Choroid plexus epithelial cell (primary cell): ENCODE measurements at places on chromosomes 4 and X.

- DNase-seq = no peak
These were observed 1.0 kb upstream of the TMEM131L start for GRCh38 chr4:153465140-153465539.

DNA sequence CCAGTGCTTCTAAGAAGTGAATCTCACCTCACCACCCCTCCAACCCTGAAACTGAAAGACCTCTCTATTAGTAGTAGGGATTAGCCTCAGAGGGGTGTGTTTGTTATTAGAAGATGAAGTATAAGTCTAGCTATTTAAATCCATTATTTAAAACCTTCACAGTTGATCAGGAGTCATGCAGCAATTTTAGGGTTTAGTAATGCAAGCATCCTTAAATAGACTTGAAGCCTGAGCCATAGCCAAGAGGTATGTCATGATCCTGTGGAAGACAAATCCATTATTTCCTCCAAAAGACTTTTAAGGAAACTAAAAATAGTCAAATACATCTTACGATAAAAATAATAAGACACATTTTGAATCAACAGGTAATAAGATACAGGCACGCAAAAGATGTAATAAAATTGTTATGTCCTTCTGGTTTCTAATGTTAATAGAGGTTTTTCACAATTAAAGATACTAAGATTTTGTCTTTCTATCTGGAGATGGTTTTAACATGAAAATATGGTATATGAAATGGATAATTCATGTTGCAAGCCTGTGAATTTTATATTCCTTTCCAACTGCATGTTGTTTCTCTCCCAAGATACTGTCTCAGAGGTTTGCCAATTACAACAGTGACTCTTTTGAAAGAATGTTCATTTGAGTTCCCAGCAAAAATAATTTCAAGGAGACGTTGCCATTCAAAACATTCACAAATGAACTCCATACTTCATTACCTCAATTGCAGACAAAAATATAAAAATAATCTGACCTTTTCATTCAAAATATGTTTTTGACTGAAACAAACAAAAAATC, 68.0 kb downstream of the LUZP4 start:
- DNase-seq = no peak

- peak; percentile 58 for DNase-seq
These were observed 378.0 kb downstream of the AFF2 start for GRCh38 chrX:148878371-148878770.

DNA sequence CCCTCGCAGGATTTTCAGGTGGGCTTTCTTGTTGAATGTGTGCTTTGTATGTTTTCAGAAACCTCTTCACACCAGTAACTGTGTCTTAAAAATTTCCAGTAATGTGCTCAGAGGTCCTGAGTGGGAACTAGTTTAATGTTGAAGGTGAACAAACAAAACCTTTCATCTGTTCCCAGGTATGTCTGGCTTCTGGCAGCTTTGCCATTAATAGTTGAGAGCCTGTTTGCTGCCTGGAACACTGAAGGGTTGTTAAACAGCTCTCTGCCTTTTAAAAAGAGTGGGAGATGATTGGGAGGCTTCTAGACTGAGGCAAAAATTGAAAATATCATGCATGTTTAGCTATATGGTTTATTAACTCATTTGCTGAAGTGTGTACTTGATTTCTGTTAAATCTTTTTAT, 161.2 kb upstream of the AGTR2 start:
- no peak for DNase-seq

GRCh38 chr4:167887726-167888125, 204.6 kb upstream of the ANXA10 start:
- no peak for DNase-seq

DNA sequence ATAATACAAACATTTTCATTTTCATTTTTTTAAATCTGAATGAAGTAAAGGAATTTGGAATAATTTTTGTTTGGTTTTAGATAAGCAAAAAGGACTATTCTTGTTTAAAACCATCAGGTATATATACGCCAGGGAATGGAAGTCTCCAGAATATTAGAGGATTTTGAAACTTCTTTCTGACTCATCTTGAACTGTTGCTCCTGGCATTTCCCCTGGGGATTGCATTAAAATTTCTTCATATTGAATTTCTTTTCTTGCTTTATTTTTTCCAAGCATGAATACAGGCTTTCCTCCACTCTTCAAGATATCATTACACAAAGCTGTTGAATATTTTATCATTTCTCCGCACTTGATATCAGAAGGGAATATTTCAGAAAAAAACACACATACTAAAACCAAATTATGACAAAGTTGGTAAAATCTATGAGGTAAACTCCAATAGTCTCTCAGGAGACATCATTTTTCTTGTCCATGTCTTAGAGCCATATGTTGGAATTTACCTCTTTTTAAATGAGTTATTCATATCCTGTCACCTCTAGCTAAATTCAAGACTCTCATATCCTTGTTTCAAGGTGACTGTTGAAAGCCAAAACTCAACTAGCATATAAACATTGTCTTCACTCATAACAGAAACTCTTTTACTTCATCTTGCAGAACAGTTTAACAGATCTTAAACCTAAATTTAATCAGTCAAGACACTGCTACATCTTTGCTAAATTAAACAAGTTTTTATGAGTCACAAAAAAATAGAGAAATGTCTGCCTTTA, 20.7 kb upstream of the CSN1S1 start:
- peak; percentile 93 for DNase-seq

DNA sequence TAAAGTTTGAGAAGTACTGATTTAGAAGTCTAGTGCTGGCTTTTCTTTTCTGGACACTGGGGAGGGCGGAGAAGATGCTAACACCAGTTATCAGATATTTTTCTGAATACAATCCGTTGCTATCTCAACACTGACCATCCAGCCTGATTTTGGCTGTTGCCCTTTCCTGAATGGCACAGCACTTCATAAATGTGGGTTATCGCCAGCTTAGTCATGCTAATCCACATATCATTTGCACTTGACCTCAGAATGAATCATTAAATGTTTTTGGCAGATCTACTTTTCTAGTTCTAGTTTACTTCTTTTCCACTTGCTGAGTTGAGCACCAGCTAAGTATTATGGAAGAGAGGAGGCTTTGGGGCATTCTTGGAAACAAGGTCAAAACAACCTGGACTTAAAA, 60.8 kb upstream of the ESX1 start:
- DNase-seq = peak; percentile 28

- DNase-seq = no peak
These were observed 1.2 kb downstream of the PHF8 start for GRCh38 chrX:54043056-54043455.

- no peak for DNase-seq
These were observed 10.3 kb upstream of the PHEX start for GRCh38 chrX:22021751-22022324.

- no peak for DNase-seq
These were observed 855.1 kb upstream of the TENM3 start for GRCh38 chr4:181388061-181388460.

GRCh38 chrX:45077748-45078424, 122.8 kb downstream of the DIPK2B start:
- peak; percentile 5 for DNase-seq

GRCh38 chr4:25090516-25090915, 59.8 kb upstream of the LGI2 start:
- DNase-seq = no peak

- DNase-seq = no peak
These were observed 4.4 kb upstream of the C4orf36 start for GRCh38 chr4:86896596-86896995.

GRCh38 chr4:5742388-5742787, 31.4 kb downstream of the EVC start:
- no peak for DNase-seq

DNA sequence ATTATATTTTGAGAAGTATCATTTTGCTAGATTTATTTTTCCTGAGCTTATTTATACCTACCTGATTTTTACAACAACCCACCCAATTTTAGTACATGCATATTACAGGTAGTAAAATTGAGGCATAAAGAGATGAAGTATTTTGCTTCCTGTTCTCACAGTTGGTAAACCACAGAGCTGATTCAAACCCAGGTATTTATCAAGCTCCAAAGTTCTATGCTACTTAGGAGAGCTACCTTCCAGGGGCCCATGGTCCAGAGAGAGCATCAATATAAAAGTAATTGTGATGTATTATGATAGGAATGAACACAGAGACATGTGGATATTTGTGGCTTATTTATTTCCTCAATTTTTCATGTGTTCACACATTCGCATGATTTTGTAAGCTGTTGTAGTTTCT, 20.2 kb upstream of the GBA3 start:
- DNase-seq = no peak

GRCh38 chrX:134797390-134797700, 139.1 kb upstream of the PLAC1 start:
- no peak for DNase-seq

- no peak for DNase-seq
These were observed 31.8 kb downstream of the CXCL1 start for GRCh38 chr4:73901031-73901430.

DNA sequence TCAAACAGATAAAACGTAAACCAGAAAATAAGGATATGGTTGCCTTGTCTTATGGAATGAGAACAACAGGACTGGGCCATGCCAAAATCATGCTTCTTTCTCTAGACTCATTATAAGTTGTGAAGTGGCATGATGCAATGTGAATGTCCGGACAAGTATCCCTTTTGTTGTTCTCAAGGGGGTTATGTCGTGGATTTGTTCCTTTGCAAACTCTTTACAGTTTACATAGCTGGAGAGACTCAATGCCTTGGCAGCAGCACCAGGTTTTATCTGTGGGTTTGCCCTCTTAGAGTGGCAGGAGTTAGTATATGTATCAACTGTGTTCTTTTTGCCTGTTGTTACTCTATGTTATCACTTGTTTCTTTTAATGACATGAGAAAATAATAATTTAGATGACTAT, 41.4 kb downstream of the SPRY1 start:
- DNase-seq = no peak

DNA sequence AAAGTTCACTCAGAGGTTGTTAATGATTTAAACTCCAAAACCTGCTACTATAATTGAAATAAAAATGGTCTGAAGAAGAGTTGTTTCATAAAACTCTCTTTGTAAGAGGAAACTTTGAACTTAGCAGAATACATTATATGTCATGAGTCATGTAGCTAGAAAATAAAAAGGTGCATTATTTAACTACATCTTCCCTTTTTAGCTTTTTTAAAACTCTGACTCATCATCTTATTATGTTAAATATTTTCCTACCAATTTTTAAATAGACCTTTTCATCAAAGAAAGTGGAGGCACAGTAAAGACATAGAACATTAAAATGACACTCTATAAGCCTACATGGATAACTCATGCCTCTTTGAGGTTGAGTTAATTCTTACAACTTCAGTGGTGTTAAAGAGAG, 1.2 kb upstream of the ZNF827 start:
- peak; percentile 54 for DNase-seq

GRCh38 chr4:107824350-107825071, at the start of gene SGMS2:
TSS of gene SGMS2 (plus strand) at chr4:107824932. CDS start at chr4:107895554, 70,622 bp downstream.
- DNase-seq = peak; percentile 81

GRCh38 chr4:81746773-81747172, 275.1 kb upstream of the RASGEF1B start:
- no peak for DNase-seq

DNA sequence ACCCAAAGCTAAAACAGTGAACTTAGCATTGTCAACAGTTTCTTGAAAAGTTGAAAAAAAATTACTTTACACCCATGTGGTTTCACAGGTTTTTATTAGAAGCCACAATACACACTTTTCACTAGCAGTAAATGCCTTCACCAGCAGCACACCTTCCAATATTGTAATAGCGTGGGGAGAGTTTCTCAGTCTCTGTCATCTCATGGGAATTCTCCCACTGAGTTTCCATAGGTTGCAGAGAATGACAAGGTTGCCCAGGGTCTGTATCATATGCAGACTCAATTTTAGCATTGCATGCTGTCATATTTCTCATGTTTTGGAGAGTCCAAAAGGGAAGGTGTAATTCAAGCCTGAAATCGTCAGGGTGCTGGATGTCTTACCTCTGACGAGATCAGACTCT, 486.1 kb upstream of the TENM3 start:
- DNase-seq = no peak

- DNase-seq = no peak
These were observed 449.5 kb upstream of the HS3ST1 start for GRCh38 chr4:11878241-11878640.

GRCh38 chrX:45479835-45480422, 279.3 kb upstream of the DIPK2B start:
- DNase-seq = peak; percentile 81
